Activated T-helper 1 cell treated with anti-CD3 and anti-CD28 coated beads, Interleukin-12 subunit alpha, Interleukin-12 subunit beta, Interleukin-2, Interleukin-4 antibody, amounts not matched to agents 30 ng/mL and 10 ng/mL and 1 ng/mL, durations not matched to agents 14 hours and 24 hours and 36 hours (primary cell): ENCODE measurements at places on chromosomes 6 and 20.

GRCh38 chr6:41093729-41094128, 21.0 kb downstream of the NFYA start:
- no peak overlapping the region for H3K27ac ChIP-seq
- H3K36me3 ChIP-seq, result peaks cover 59% of the 10 kb centered on the region
- DNase-seq, result no peak
- no peak overlapping the region for H3K4me3 ChIP-seq

- no peaks in the 10 kb centered on the region for H3K27me3 ChIP-seq
- H3K36me3 ChIP-seq, result no peaks in the 10 kb centered on the region
- no peak for DNase-seq
- H3K27ac ChIP-seq, result no peak overlapping the region
- H3K4me3 ChIP-seq, result no peak overlapping the region
- no peaks in the 10 kb centered on the region for H3K4me1 ChIP-seq
These were observed 51.3 kb downstream of the ADNP start for GRCh38 chr20:50879649-50880550.

- DNase-seq, result no peak
- H3K27me3 ChIP-seq, result peaks cover 5% of the 10 kb centered on the region
- no peaks in the 10 kb centered on the region for H3K36me3 ChIP-seq
These were observed 10.5 kb upstream of the HSF2 start for GRCh38 chr6:122388945-122389344.

GRCh38 chr6:135358985-135359384, 138.6 kb downstream of the AHI1 start:
- H3K27ac ChIP-seq, result no peak overlapping the region
- H3K27me3 ChIP-seq, result no peaks in the 10 kb centered on the region
- H3K4me1 ChIP-seq, result peaks cover 16% of the 10 kb centered on the region
- no peak overlapping the region for H3K4me3 ChIP-seq
- peaks cover 10% of the 10 kb centered on the region for H3K36me3 ChIP-seq

- H3K4me3 ChIP-seq, result no peak overlapping the region
- DNase-seq, result no peak
- H3K27me3 ChIP-seq, result peaks cover 4% of the 10 kb centered on the region
- no peak overlapping the region for H3K27ac ChIP-seq
- H3K36me3 ChIP-seq, result peaks cover 11% of the 10 kb centered on the region
- H3K4me1 ChIP-seq, result peaks cover 55% of the 10 kb centered on the region
These were observed 6.6 kb downstream of the CITED2 start for GRCh38 chr6:139367810-139368351.

DNA sequence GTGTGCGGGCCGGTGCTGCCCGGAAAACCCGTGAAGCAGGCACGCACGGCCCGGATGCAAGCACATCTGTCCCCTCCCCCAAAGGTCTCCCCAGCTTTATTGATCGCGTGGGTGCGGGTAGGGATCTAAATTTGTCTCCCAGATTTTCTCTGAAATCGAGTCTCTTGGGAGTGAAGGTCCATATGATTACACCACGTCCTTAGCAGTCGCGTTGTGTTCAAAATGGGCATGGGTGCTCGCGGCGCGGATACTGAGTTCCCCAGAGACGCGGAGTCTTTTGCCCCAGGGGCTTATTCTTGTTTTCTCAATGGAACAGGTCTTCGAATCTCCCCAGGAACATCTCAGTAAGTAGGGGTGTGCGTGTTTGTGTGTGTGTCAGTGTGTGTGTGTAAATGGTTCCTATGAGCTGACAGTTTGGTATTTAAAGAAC, 2.8 kb upstream of the ZNF292 start:
- H3K27me3 ChIP-seq, result peaks cover 4% of the 10 kb centered on the region
- peak overlapping the region; percentile 96 for H3K27ac ChIP-seq
- no peak for DNase-seq

GRCh38 chr20:58256842-58257241, 28.4 kb upstream of the ANKRD60 start:
- peaks cover 48% of the 10 kb centered on the region for H3K4me1 ChIP-seq
- H3K36me3 ChIP-seq, result peaks cover 33% of the 10 kb centered on the region
- no peak for DNase-seq
- H3K27me3 ChIP-seq, result no peaks in the 10 kb centered on the region
- no peak overlapping the region for H3K4me3 ChIP-seq

- no peaks in the 10 kb centered on the region for H3K4me1 ChIP-seq
- no peak overlapping the region for H3K4me3 ChIP-seq
- peaks cover 9% of the 10 kb centered on the region for H3K27me3 ChIP-seq
- no peaks in the 10 kb centered on the region for H3K36me3 ChIP-seq
These were observed 27.7 kb downstream of the PCK1 start for GRCh38 chr20:57588596-57588995.

GRCh38 chr20:16801919-16802651, 53.9 kb downstream of the OTOR start:
- H3K4me3 ChIP-seq, result no peak overlapping the region
- no peaks in the 10 kb centered on the region for H3K36me3 ChIP-seq
- H3K4me1 ChIP-seq, result no peaks in the 10 kb centered on the region
- peak; percentile 15 for DNase-seq
- no peak overlapping the region for H3K27ac ChIP-seq
- peaks cover 6% of the 10 kb centered on the region for H3K27me3 ChIP-seq

- DNase-seq, result no peak
- peaks cover 26% of the 10 kb centered on the region for H3K4me1 ChIP-seq
- H3K27me3 ChIP-seq, result no peaks in the 10 kb centered on the region
- H3K27ac ChIP-seq, result no peak overlapping the region
- H3K36me3 ChIP-seq, result peaks cover 4% of the 10 kb centered on the region
These were observed 47.7 kb downstream of the RAB44 start for GRCh38 chr6:36745283-36745682.

GRCh38 chr20:33410081-33410742, 8.9 kb upstream of the CDK5RAP1 start:
- H3K4me1 ChIP-seq, result no peaks in the 10 kb centered on the region
- H3K27me3 ChIP-seq, result no peaks in the 10 kb centered on the region
- peaks cover 7% of the 10 kb centered on the region for H3K36me3 ChIP-seq
- H3K4me3 ChIP-seq, result no peak overlapping the region

DNA sequence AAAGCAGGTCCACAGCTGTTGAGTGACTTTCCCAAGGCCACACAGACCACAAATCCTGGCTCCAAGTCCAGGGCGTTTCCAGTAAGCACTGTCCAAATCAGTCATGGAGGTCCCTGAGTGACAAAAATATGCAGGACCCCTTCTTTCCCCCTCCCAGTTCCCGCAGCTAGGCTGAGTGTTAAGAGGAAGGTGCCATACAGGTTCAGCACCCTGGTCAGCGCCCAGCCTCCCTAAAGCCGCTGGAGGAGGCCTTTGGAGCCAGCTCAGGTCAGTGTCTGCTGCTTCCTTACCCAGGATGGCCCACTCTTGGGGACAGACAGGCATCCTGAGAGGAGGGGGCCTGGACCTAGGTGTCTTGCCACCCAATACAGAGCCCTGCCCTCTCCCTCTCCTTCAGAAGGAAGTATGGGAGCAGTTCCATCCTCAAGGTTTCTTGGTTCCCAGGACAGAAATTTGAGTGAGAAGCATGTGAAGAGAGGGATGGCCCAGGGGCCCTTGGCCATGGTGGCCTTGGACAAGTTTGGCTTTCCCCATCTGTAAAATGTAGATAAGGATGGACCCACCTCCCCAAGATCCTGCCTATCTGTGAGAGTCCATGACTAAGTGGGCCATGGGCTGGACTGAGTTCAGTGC, 13.2 kb downstream of the TMEM74B start:
- no peak overlapping the region for H3K27ac ChIP-seq
- H3K36me3 ChIP-seq, result peaks cover 43% of the 10 kb centered on the region
- H3K27me3 ChIP-seq, result no peaks in the 10 kb centered on the region
- no peak overlapping the region for H3K4me3 ChIP-seq

DNA sequence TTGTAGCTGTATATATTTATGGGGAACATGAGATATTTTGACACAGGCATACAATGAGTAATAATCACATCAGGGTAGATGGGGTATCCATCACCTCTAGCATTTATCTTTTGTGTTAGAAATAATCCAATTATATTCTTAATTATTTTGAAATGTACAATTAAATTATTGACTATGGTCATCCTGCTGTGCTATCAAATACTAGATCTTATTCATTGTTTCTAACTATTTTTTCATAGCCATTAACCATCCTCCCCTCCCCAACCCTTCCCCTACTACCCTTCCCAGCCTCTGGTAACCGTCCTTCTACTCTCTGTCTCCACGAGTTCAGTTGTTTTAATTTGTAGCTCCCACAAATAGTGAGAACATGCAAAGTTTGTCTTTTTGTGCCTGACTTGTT, 28.5 kb downstream of the NKX2-4 start:
- H3K4me1 ChIP-seq, result no peaks in the 10 kb centered on the region
- DNase-seq, result no peak
- no peaks in the 10 kb centered on the region for H3K27me3 ChIP-seq
- no peak overlapping the region for H3K27ac ChIP-seq
- H3K36me3 ChIP-seq, result peaks cover 31% of the 10 kb centered on the region

GRCh38 chr6:108524528-108525248, 36.0 kb upstream of the FOXO3 start:
- no peaks in the 10 kb centered on the region for H3K4me1 ChIP-seq
- DNase-seq, result no peak
- H3K4me3 ChIP-seq, result no peak overlapping the region
- no peak overlapping the region for H3K27ac ChIP-seq

DNA sequence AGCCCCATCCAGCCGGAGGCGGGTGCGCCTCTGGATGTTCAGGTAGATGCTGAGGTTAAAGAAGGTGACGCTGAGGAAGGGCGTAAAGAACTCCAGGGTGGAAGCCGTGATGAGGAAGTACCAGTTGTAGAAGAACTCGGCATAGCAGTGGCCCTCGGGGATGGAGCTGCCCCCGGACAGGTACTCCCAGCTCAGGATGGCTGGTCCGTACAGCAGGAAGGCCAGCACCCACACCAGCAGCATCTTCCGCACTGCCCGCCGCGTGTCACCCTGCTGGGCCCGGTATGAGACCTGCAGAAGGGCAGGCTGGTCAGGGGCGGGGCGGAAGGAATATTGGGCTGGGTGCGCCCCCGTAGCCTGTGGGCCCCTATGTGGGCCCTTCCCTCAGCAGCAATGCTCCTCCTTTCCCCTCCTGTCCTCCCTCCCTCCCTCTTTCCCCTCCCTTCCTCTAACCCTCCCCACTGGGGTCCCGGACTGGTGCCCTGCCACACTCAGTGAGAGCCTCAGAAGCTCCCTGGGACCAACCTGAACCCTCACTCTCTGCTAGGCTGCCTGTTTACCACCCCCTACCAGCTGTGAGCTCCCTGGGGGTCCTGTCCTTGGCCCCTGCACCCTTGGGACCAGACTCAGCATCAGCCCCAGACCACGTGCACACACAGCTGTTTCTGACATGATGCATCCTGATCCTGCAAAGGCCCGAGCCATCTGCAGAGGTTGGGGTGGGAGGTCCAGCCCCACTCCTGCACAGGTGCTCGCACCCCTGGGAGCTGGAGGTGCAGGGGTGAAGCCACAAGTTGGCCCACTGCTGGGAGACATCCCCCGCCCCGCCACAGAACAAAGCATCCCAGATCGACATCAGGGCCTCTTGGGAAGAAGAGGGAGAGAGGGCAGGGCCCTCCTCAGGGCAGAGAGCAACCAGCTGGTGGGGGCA, 3.2 kb downstream of the HRH3 start:
- no peak overlapping the region for H3K4me3 ChIP-seq
- H3K27me3 ChIP-seq, result peaks cover 23% of the 10 kb centered on the region
- H3K27ac ChIP-seq, result no peak overlapping the region
- H3K4me1 ChIP-seq, result no peaks in the 10 kb centered on the region
- no peaks in the 10 kb centered on the region for H3K36me3 ChIP-seq
- DNase-seq, result no peak

DNA sequence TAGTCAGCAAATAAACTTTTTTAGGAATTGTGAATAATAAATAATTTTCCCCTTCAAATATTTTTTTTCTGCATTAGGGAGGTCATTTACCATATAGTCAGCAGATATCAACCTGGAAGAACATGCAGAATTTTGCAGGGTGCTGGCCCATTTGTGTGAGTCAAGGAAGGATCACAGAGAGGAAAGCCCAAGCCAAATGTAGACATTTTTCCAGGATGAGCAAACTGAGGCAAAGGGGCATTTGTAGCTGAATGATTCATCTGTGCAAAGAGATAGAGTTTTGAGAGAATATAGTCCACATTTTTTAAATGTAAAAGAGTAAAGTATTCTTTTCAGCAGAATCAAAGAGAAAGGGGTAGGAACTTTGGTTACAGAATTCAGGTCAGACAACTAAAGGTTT, 555.5 kb upstream of the MARCKS start:
- H3K36me3 ChIP-seq, result no peaks in the 10 kb centered on the region
- H3K27ac ChIP-seq, result no peak overlapping the region
- no peaks in the 10 kb centered on the region for H3K4me1 ChIP-seq

- DNase-seq, result no peak
- H3K4me1 ChIP-seq, result no peaks in the 10 kb centered on the region
- H3K27ac ChIP-seq, result no peak overlapping the region
These were observed 105.3 kb upstream of the BMP5 start for GRCh38 chr6:55980627-55981211.

DNA sequence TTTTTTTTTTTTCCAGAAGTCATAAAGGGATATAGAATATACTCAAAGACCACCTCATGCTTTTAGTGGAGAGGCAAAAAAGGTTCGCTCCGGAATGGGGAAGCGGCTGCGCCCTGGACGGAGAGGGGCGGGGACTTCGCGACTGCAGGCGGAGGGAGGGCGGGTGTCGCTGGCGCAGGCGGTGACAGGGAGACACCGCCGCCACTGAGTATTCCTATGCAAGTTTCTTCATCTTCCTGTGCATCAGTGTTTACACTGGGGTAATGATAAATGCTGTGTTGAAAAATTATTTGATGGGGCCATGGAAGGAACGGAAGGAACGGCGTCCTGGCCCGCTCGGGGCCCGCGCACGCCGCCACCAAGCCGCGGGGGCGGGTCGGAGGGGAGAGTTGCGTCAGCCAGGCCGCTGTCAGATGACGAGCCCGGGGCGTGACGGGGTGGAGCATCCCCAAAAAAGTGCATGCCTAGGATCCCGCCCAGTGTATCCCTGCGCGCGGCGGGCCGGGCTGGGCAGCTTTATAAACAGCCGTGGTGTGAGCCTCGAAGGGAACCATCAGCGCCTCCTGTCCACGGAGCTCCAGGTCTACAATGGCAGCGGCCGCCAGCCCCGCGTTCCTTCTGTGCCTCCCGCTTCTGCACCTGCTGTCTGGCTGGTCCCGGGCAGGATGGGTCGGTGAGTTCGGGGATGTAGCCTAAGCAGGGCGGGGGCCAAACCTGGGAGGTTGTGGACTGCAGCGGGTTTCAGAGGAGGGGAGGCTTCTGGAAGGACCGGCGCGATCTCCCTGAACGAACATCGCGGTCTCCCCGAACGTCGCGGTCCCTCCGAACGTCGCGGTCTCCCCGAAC, at the start of gene ULBP1:
TSS of gene ULBP1 (plus strand) at position 482 of the 846 bp plus-strand sequence. CDS start at position 589, 107 bp downstream.
- peak; percentile 80 for DNase-seq
- peak within 1 kb of the TSS; percentile 90 for H3K27ac ChIP-seq
- H3K27me3 ChIP-seq, result peaks cover 75% of the 10 kb centered on the region
- peaks cover 4% of the 10 kb centered on the region for H3K36me3 ChIP-seq
- H3K4me3 ChIP-seq, result peak within 1 kb of the TSS; percentile 91
